ENCODE measurements at places on chromosomes 6 and 20. TPM values are rescaled to one million over a fixed set of nuclear protein-coding genes. Genes with fewer than 3 reads are reported as not detected.

Gene C6orf141
- 97.2 TPM for total RNA-seq

- DNase-seq = no peak
Measured at GRCh38 chr20:16381444-16381843, 191.8 kb downstream of the KIF16B start.

DNA sequence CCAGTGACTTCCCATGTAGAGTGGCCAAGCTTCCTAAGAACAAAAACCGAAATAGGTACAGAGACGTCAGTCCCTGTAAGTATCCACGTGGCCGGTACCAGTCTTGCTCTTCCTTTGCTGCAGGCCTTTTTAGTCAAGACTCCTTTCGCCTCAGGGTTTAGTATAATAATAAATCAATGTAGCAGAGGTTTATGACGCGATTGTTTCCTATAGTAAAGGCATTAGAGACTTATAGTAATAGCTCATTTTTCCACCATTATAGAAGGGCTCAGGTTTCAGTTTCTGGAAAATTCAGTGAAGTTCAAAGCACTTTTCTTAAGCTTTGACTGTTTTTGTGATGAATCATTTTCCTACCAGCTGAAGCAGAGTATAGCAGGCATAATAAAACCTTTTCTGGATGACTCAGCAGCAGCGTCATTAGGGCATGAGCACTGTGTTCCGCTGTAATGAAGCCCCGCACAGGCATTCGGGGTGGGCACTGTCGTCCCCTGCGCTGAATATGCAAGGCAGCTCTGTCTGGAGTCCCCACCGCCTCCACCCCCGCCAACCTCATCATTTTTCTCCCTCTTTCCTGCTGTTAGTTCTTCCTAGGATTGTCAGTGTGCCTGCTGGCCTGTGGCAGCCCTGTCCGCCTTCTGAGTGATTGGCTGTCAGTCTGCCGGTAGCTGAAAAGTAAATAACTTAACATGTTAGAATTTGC, 51.3 kb downstream of the PTPN1 start:
- no peak for DNase-seq

DNA sequence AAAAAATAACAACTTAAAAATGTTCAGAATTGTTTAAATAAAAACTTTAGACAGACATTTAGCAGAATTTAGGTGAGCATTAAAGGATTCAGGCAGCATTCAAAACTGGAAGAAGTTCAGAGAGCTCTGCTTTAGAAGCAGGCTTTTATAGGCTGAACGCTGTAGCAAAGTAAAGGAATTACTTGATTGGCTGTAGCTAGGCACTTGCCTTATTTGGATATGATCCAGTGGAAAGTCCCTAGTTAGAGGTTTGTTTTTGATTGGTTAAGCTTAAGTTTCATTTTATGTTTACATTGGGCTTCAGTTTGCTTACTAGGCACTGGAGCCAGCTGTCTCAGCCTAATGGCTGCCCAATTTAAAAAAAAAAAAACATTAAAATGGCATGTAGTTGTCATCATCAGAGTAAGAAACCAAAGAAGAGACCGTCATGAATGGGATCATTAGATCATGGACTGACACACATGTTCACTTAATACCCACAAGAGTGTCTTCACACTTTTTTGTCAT, 65.1 kb downstream of the CBFA2T2 start:
- DNase-seq = peak; percentile 33

DNA sequence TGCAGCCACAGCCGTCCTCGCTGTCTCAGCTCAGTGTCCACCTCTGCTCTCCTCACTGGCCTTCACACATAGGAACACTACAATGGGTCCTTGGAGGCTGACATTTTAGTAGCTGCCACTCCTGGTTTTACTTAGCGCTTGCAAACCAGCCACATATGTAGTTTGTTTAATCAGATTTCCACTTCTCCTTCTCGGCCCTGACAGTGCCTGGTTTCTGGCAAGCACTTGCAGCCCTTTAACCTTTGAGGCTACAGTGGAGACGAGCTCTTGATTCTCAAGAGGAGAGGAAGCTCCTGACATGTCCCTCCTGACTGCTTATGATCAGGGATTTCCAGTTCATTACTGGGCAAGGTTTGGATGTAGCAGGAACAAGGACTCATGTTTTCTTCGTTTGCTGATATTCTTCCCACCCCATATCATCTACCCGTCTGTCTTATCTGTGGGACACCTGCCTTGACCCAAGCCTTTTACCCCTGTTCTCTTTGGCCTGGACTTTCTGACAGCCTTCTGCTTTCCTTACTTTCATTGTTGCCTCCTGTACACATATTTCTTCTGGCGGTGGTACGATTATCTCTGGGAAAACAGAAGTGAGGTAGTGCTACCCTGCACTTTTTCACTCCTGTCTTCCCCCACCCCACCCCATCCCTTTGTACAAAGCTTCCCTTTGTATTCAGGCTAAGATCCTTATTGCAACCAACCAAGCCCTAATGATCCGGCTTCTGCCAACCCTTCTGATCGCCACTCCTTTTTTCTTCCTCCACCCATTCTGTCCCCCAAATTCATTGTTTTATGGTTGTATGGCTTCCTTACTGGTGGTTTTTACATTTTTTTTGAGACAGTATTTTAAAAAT, 31.2 kb downstream of the CEP43 start:
- no peak for DNase-seq

DNA sequence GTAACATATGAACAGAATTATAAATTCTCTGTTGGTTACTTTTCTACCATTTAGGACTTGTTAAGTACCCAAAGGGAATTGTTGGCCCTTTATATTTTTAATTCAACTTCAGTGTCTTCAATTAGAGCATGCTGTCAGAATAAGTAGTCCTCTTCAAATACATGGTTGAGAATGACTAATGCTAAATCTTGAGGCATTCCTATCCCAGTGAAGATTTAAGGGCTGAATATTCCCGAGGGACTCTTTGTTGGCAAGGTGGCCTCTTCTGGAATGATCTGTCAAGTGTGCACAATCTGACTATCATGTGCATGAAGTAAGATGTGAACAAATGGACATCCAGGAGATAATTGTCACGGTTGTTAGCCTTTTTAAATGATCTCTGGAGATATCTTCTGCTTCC, 421.7 kb downstream of the BMP2 start:
- DNase-seq = no peak

DNA sequence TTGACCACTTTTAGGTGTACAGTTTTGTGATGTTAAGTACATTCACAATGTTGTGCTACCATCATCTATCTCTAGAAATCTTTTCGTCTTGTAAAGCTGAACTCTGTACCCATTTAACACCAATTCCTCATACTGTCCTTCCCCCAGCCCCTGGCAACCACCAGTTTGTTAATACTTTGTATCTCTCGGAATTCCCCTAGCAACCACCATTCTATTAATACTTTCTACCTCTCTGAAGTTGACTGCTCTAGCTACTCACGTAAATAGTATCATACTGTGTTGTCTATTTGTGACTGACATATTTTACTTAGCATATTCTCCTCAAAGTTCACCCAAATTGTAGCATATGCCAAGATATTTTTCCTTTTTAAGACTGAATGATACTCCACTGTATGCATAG, 82.3 kb upstream of the CLDN20 start:
- DNase-seq = no peak

- DNase-seq = no peak
Measured at GRCh38 chr6:137651591-137652335, 157.6 kb upstream of the OLIG3 start.

GRCh38 chr6:33288141-33288920, 708 bp downstream of the WDR46 start:
- no peak for DNase-seq

- no peak for DNase-seq
Measured at GRCh38 chr6:158654498-158654897, 4.6 kb downstream of the SYTL3 start.

GRCh38 chr6:52162940-52163908, 23.0 kb upstream of the IL17A start:
- peak; percentile 11 for DNase-seq

DNA sequence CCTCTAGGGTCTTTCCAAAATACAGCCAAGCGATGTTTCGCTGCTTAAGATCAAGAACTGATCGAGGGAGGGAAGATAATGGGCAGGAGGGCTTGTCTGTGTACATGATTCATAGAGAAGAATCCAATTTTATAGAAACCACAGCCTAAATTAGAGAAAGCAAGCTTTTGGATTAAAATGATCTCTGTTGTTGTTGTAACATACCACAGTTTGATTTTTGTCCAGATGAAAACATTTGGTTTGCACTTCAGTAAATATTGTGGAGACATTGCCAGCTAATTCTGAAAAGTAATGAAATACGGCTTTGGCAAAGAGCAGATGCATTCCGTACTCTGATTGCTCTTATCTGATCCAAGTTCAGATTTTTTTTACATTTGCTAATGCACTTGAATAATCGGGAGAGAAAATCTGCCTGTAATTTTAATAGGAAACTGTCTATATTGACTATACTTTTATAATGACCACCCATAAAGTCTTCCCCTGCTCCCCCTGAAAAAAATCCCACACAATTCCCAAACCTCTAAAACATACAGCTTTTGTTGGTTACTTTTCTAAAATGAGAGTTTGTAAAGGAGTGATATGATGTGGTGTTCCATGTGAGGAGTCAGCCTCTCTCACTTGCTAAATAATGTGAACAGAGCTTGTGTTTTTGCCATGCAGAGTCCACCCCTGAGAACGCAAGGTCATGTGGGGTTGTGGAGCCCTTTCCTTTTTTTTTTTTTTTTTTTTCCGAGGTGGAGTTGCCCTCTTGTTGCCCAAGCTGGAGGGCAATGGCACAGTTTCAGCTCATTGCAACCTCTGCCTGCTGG, 199.9 kb downstream of the DTNBP1 start:
- no peak for DNase-seq

Gene BTNL2
- not detected for total RNA-seq

DNA sequence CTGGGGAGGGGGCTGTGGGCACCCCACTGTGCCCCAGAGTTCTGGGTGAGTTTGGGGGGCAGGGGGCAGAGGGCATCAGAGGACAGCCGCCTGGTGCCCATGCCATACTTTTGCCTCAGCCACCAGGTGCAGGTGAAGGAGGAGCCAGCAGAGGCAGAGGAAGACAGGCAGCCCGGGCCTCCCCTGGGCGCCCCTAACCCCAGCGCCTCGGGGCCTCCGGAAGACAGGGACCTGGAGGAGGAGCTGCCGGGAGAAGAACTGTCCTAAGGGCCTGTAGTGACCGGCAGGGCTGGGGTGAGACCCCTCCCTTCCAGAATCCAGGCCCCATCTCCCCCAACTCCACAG, 39.6 kb upstream of the MDFI start:
- no peak for DNase-seq

Gene DPPA5
- total RNA-seq = not detected

Gene LY6G6C
- not detected for total RNA-seq

Gene KIZ
- 60.0 TPM for total RNA-seq

GRCh38 chr20:38383147-38383546, 36.9 kb downstream of the LBP start:
- DNase-seq = no peak

- no peak for DNase-seq
Measured at GRCh38 chr6:144315226-144315980, 30.3 kb downstream of the UTRN start.

DNA sequence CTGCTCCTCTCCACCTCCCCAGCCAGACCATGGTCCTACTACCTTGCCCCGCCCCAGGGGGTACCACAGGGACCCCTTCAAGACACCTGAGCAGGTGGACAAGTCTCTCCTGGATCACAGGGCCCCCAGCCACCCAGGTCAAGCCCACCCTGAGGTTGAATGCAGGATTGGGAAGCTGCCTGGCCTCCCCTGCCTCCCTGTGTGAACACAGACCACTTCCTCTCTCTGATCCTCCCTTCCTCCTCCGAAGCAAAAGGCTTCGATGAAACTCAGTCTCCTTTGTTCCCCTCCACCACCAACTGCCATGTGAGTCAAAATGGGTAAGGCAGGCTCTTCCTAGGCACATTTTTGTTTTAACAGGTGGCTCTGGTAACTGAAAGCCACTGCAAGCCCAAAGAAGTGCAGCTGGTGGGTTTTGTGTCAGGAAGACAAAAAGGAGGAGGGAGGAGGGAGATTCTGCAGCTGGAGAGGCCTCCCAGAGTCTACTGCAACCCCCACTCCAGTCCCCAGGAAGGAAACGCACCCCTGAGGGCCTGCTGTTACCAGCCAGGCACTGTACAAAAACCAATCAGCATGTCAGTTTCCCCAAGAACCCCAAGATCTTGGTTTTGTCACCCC, 5.4 kb downstream of the ADA start:
- peak; percentile 81 for DNase-seq

Gene PRKN
- 2.8 TPM for total RNA-seq

Gene STK38
- 31.9 TPM for total RNA-seq

Gene ZBTB9
- total RNA-seq = 12.7 TPM

- no peak for DNase-seq
Measured at GRCh38 chr6:978937-979685, 286.2 kb upstream of the EXOC2 start.

Gene HRH3
- total RNA-seq = 1.7 TPM

Gene OR2H2
- not detected for total RNA-seq

- no peak for DNase-seq
Measured at GRCh38 chr6:13524801-13525508, 37.6 kb upstream of the GFOD1 start.

GRCh38 chr6:321158-321438, 28.8 kb downstream of the DUSP22 start:
- no peak for DNase-seq

- DNase-seq = no peak
Measured at GRCh38 chr6:169162752-169163407, 90.8 kb downstream of the THBS2 start.

DNA sequence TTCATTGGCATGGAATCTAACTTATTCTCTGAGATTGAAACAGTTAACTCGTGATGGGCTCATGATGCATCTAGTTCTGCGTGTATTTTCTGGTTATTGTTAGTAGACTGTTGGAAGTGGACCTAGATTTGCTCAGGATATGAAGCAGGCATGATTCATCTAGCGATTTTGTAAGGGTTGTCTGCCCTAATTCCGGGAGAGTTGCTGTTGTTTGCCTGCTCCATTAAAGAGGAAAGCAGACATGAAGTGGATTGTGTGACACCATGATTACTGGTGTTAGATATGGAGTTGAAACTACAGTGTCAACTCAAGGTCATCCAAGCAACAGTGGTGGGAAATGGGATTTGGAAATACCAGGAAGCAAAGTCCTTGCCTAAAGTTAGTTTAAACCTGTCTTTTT, 41.0 kb downstream of the SOX4 start:
- DNase-seq = no peak

DNA sequence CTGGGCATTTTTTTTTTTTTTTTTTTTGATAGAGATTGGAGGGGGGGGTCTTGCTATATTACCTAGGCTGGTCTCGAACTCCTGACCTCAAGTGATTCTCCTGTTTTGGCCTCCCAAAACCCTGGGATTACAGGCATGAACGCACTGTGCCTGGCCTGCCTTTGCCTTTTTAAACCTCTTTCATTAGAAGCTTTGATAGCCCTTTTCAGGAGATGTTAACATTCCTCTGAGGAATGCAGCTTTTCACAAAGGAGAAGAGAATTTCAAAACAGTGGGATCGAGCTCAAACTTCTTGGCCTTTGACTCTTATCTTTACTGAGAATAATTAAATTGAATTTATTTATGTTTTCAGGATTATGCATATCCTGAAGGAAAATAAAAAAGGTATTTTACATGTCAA, 31.3 kb downstream of the SLC26A8 start:
- DNase-seq = peak; percentile 61

DNA sequence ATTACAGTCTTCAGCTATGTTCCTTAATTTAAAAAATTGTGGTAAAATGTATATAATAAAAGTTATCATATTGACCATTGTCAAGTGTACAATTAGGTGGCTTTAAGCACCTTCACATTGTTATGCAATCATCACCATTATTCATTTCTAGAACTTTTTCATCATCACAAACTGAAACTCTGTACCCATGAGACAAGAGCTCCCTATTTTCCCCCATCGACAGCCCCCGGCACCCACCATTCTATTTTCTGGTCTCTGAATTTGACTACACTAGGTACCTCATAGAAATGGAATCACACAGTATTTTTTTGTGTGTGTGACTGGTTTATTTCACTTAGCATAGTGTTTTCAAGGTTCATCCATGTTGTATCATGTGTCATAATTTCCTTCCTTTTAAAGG, 39.7 kb upstream of the FYN start:
- DNase-seq = no peak
